Epithelial cell of prostate (primary cell): ENCODE measurements at places on chromosomes 6 and 20.

DNA sequence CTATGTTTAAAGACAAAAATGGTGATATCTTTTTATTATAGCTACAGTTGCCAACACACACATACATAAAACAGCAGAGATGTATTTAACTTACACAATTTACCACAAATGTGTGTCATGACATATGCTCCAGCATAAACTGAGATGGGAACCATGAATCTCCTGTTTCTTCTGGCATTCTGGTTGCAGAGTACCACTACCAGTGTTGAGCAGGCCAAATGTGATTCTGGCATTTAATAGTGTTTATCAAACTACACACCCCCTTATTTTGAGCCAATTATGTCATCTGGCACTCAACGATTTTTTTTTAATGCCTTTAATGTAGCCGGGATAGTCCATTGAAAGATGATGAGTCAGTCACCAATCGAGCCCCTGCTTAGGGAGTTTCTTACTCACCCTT, 59.0 kb upstream of the TPD52L1 start:
- no peak for DNase-seq

DNA sequence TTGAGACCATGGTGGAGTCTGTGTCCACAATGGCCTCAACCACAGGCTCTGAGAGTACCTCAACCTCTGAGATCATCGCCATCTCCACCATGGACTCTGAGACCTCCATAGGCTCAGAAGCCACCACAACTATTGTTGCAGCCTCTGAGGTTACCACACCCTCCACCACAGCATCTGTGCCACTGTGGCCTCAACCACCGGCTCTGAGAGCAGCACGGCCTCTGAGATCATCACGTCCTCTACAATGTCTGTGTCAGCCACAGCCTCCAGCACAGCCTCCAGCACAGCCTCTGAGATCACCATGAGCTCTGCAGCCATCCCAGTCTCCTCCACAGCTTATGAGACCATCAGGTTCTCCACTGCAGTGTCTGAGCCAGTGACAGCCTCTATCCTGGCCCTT, 19.4 kb upstream of the MUC21 start:
- no peak for DNase-seq

DNA sequence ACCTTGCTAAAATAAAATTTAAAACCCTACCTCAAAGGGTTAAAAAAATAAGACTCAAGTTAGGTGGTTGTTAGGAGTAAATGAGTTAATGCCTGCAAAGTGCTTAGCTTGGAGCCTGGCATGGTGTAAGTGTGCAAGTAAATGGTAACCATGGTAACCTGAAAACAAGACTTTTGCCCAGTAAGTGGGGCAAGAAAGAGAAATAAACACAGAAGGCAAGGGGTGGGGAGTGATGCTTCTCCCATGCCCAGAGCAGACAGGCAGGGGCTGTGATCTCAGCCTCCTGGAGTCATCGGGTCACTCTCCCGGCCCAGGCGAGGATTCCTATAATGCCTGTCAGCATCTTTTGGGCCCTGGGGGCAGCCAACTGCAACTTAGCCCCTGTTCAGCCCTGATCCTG, 59.2 kb upstream of the SLC32A1 start:
- no peak for DNase-seq

GRCh38 chr6:147559006-147559405, 50.5 kb downstream of the SAMD5 start:
- DNase-seq: no peak

GRCh38 chr20:24766826-24767622, 182.0 kb upstream of the CST7 start:
- no peak for DNase-seq

DNA sequence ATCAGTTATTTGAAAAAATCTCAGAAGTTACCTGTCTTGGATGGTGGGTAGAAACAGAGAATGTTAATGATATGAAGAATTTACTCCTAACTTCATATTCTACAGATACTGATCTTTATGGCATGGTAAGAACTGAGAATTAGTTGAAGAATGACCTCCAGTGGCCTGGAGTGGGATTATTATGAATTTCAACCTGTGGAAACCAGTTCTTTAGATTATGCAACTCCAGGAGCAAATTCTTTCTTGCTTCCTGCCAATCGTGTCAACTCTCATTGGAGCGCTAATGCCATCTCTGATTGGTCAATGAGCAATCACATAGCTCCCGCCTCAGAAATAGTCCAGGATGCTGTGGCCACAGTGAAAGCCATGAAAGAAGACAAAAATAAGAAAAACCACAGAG, 40.6 kb downstream of the LYRM2 start:
- DNase-seq: peak; percentile 55

- no peak for DNase-seq
Measured at GRCh38 chr6:125839471-125839870, 48.7 kb downstream of the NCOA7 start.

- DNase-seq: no peak
Measured at GRCh38 chr6:27829453-27830211, 82.6 kb downstream of the OR2B2 start.

- DNase-seq: no peak
Measured at GRCh38 chr6:163651426-163651825, 236.9 kb downstream of the QKI start.

- peak; percentile 86 for DNase-seq
Measured at GRCh38 chr6:105591053-105591452, 188.2 kb upstream of the PREP start.

DNA sequence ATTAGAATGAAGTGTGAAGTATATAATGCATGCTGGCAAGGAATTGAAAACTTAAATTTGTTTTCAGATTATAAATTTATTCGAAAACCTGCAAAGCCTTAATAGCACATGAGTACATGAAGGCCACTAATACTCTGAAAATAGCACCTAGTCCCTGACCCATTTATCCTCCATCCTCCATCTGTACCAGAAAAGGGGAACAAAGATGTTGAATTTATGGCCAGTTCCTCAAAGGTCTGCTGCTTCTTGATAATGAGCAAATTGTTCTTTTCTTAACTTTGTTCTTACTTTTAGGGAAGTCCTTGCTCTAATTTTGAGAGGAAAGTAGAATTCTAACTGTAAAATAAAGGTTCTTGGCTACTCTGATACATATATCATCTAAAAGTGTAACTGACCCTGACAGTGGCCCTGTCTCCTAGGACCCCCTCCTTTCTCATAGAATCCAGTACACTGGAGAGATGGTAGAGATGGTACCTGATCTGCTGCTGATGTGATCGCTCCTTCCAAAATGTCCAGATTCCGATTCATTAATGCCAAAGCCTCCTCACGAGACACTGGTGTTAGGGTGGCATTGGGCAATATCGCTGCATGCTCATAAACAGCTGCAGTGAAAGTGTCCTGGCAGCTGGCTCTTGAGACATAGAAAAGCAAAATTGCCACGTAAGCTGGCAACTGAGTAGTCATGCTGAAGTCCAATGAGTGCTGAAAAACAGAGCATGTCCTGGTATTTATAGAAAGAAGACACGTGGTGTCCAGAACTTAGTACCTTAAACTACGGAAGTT, at the start of gene VNN1:
VNN1 (minus strand) TSS at position 704 of the 783 bp plus-strand sequence; CDS start at position 684, 20 bp downstream.
- no peak for DNase-seq

- DNase-seq: no peak
Measured at GRCh38 chr6:53466257-53466656, 78.6 kb downstream of the GCLC start.

- DNase-seq: no peak
Measured at GRCh38 chr20:22338140-22338708, 246.1 kb downstream of the FOXA2 start.

GRCh38 chr6:134172706-134173365, 120.4 kb upstream of the SLC2A12 start:
- no peak for DNase-seq

- no peak for DNase-seq
Measured at GRCh38 chr6:113258771-113259170, 598.4 kb upstream of the MARCKS start.

DNA sequence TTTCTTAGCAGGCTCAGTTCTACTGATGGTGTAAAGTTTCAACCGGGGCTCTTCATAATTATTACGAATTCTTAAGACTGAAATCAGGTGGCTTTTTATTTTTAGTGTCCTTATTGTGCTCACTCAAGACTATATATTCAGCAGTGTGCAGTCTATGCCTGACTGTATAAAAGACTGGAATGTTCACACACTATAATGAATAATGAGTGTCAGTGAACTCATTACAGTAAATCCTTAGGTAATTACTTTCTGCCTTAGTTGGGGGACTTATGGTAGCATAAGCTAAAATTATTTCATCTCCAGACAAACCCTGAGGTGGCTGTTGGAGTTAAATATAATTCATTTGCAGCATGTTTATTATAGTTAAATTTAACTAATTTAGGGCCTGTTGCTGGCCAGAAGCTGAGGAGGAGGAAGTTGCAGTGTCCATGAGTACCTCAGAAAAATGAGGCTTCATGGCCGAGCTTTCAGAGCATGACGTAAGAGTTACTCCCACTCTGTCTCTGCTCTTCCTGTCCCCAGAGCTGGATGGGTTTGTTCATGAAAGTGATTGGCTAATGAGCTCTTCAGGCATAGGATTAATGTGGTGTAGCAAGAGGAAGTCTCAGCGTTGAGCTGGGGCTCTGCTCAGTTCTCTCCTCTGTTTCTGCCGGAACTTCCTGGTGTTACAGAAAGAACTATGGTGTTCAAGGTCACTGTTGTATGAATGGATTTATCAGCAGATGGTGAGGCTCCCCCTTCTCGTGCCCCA, 335.7 kb downstream of the NRN1 start:
- peak; percentile 10 for DNase-seq

- DNase-seq: no peak
Measured at GRCh38 chr6:167683028-167683862, 143.5 kb upstream of the AFDN start.

- DNase-seq: no peak
Measured at GRCh38 chr6:136822046-136822375, 381 bp upstream of the PEX7 start.

DNA sequence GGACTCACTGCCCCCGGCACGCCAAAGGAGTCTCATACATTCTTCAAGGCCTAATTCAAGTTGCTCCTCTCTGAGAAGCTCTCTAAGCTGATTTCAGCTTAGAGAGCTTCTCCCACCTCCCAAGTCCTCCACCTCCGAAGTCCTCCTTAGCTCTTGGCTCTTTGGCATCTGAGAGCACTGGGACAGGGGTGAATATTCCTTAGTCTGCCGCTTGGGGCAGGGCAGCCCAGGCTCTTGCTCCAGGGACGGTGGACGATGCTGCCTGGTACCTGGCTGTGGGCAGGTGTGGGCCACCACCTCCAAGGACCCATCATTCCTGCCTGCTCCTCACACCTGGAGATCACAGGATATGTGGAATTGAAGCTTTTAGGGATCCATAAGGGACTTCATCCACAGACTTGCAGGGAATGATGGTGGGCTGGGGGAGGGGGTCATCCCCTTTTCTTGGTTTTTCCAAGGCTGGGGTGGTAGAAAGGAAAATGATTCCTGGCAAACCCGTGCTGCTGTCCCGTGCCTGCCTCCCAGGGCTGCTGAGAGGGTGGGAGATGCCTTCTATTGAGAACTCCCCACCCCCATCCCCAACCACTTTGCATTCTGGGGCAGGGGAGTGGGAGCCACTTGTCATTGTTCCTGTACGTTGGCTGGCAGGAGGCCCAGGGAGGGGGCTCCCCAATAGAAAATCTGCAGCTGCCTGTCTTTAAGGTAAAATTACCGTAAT, 57.4 kb downstream of the ARHGAP40 start:
- DNase-seq: no peak

DNA sequence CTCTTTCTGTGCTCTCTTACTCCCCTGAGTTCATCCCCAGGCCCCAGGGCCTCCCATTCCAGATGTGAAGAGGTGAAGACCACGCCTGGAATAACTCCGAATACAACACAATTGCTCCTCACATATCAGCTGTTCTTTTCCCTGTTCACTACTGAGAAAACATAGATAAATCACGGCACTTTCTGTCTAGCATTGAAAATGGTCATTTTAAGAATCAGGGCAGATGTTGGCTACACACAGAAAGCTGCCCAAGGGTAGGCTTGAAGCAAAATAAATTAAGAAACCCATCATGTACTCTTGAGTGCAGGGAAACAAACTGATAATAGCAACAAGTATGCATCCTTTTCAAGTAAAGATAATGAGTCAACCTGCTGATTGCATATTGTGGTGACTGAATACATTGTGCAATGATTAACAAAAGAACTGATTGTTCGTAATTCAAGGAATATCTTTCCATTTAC, 382.5 kb downstream of the PRKN start:
- peak; percentile 2 for DNase-seq

DNA sequence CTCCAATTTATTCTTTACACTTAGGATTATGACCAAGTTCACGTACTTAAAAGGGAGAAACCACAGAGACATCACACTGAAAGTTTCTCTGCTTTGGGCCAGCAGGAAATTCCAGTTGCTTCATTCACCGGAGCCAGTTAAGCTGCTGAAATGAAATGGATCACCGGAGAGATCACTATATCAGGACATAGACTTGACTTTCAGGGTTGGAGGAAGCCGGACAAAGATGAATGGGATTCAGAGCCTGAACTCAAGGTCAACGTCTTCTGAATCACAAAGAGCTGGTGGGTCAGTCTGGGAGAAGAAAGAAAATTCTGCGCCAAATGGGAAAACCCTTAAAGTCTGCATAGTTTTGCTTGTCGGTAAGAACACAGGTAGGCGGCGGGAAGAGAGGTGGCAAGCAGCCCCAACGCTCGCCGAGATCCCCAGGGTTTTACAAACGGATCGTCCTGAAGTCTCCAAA, 81.9 kb upstream of the CCDC28A start:
- peak; percentile 34 for DNase-seq

GRCh38 chr6:43454290-43454695, 1.1 kb downstream of the DLK2 start:
- no peak for DNase-seq

DNA sequence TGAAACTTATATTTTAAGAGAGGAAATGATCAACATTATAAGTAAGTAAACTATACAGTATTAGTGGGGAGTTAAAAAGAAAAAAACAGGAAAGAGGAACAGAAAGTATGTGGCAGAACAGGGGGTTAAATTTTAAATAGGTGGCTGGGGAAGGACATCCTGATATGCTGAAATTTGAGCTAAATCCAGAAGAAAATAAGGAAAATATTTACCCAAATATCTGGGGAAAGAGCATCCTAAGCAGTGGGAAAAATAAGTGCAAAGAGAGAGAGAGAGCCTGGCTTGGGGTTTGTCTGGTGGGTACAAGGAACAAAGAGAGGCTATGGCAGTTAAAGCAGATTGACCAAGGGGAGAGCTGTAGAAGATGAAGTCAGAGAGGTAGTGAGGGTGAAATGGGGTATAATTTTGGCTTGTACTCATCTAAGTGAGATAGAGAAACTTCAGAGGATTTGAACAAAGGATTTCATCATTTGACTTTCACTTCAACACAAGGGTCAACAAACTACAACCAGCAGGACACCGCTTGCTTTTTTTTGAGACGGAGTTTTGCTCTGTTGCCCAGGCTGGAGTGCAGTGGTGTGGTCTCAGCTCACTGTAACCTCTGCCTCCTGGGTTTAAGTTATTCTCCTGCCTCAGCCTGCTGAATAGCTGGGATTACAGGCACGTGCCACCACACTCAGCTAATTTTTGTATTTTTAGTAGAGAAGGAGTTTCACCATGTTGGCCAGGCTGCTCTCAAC, 328.4 kb upstream of the CNR1 start:
- DNase-seq: no peak

DNA sequence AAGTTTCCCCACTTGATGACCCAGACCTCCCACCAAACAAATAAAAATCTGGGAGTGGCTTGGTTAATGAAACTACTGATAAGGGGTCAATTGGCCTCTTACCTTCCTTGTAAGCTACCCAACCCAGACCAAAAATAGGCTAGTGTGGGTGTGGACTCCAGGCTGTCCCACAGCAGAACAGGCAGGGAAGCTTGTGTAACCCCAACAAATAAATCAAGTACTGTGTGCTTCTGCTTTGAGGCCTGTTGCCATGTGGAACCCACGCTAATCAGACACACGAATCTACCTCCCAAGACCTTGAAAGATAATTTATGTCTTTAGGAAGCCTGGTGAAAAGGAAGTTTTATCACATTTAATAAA, 33.7 kb upstream of the PAQR8 start:
- DNase-seq: no peak

GRCh38 chr6:7532232-7532631, 9.2 kb upstream of the DSP start:
- DNase-seq: peak; percentile 76
